ENCODE measurements at places on chromosomes 12 and 14. TPM values are rescaled to one million over a fixed set of nuclear protein-coding genes. Genes with fewer than 3 reads are reported as not detected.
A peak's percentile ranks its signal among the peaks of the same experiment; 100 is the strongest.

- no peaks in the 10 kb centered on the region for H3K27me3 ChIP-seq
- no peak overlapping the region for H3K4me3 ChIP-seq
- H3K36me3 ChIP-seq: peaks cover 44% of the 10 kb centered on the region
- H3K4me1 ChIP-seq: peaks cover 58% of the 10 kb centered on the region
Measured at GRCh38 chr12:51242120-51242519, 3.5 kb downstream of the DAZAP2 start.

- H3K36me3 ChIP-seq: no peaks in the 10 kb centered on the region
- no peak overlapping the region for H3K4me3 ChIP-seq
- no peaks in the 10 kb centered on the region for H3K4me1 ChIP-seq
- H3K27ac ChIP-seq: no peak overlapping the region
- DNase-seq: no peak
Measured at GRCh38 chr12:30200864-30201263, 417.1 kb upstream of the TMTC1 start.

GRCh38 chr14:23750357-23750756 lies 114.2 kb downstream of the DHRS2 start:
- H3K27ac ChIP-seq: no peak overlapping the region
- H3K36me3 ChIP-seq: no peaks in the 10 kb centered on the region
- H3K4me1 ChIP-seq: no peaks in the 10 kb centered on the region
- no peak overlapping the region for H3K4me3 ChIP-seq
- H3K27me3 ChIP-seq: no peaks in the 10 kb centered on the region
- no peak for DNase-seq

MUCL1 gene
- total RNA-seq: not detected

GRCh38 chr14:23101213-23101970 lies 3.4 kb downstream of the CIROP start:
- DNase-seq: no peak
- H3K36me3 ChIP-seq: peaks cover 21% of the 10 kb centered on the region
- no peak overlapping the region for H3K4me3 ChIP-seq
- H3K27me3 ChIP-seq: no peaks in the 10 kb centered on the region
- no peak overlapping the region for H3K27ac ChIP-seq

DNA sequence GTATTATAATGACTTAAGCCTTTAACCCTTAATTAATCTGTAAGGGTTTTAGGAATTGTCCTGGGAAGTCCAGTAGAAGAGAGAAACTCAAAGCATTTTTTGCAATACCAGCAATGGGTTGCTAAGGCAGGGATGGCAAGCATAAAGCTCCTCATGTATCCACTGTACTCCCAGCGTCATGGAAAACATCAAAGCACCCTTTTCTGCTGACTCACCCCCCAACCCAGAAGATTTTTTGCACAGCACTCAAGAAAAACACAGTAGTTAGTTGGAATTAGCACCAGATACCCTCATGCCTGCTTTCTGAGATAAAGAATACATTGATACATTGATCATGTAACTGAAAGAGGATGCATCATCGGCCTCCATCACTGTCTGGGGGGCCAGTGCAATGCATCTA lies 199.1 kb upstream of the CNOT2 start:
- no peak overlapping the region for H3K4me3 ChIP-seq
- H3K27me3 ChIP-seq: no peaks in the 10 kb centered on the region
- H3K36me3 ChIP-seq: no peaks in the 10 kb centered on the region
- no peak overlapping the region for H3K27ac ChIP-seq
- no peak for DNase-seq
- H3K4me1 ChIP-seq: no peaks in the 10 kb centered on the region

EGLN3 gene
- 1.1 TPM for total RNA-seq

DNA sequence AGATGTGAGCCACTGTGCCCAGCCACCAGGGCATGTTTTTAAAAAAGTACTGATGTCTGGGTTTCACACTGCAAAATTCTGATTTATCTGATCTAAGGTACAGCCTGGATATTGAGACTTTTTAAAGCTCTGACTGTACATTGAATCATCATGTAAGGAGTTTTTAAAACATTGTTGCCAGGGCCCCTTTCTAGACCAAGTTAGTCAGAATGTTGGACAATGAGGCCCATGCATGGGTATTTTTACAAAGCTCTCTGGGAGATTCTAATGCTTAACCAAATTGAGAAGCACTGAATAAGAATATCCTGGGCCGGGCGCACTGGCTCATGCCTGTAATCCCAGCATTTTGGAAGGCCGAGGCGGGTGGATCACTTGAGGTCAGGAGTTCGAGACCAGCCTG lies 16.7 kb downstream of the TMEM19 start:
- no peak overlapping the region for H3K4me3 ChIP-seq
- H3K27me3 ChIP-seq: no peaks in the 10 kb centered on the region
- peaks cover 19% of the 10 kb centered on the region for H3K36me3 ChIP-seq
- H3K4me1 ChIP-seq: peaks cover 3% of the 10 kb centered on the region
- no peak for DNase-seq

DNA sequence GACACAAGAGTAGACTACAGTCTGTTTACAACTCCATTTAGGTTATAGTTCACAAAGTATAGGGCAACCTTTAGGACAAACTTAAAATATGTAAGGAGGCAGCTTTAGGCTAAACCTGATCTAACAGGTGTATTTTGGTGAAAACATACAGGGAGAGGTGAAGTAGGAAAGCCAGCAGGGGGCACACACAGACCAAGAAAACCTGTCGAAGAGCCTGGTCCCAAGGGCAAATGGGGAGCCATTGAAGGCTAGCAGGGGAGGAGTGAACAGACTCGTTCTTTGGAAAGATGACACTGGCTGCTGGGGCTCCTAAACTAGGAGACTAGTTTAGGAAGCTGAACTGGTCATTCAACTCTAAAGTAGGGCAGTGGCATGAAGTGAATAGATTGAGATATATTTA lies 138.8 kb upstream of the WSCD2 start:
- H3K27ac ChIP-seq: no peak overlapping the region
- no peaks in the 10 kb centered on the region for H3K4me1 ChIP-seq
- DNase-seq: peak; percentile 23

EFS gene
- total RNA-seq: not detected

CABP1 gene
- not detected for total RNA-seq

LALBA gene
- not detected for total RNA-seq

DNA sequence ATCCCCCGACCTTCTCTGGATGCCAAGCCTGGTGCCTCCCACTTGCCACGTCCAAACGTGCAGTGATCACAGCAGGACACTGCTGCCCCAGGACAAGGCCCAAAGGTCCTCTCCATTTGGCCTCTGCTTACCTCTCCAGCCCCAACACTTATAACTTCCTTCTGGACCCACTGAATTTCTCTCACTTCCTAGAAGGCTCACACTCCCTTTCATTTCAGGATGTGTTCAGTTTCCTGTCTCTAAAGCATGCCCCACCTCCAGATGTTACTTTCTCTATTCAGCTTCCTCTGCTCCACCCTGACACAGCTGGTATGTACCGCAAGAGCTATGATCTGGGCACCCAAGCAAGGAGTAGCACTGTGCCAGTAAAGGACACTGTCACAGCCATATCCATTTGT lies 33.0 kb downstream of the CDKL1 start:
- DNase-seq: no peak
- peak overlapping the region; percentile 66 for H3K4me3 ChIP-seq
- no peaks in the 10 kb centered on the region for H3K36me3 ChIP-seq
- peak overlapping the region; percentile 91 for H3K27ac ChIP-seq

PLEKHD1 gene
- total RNA-seq: 0.47 TPM

DNA sequence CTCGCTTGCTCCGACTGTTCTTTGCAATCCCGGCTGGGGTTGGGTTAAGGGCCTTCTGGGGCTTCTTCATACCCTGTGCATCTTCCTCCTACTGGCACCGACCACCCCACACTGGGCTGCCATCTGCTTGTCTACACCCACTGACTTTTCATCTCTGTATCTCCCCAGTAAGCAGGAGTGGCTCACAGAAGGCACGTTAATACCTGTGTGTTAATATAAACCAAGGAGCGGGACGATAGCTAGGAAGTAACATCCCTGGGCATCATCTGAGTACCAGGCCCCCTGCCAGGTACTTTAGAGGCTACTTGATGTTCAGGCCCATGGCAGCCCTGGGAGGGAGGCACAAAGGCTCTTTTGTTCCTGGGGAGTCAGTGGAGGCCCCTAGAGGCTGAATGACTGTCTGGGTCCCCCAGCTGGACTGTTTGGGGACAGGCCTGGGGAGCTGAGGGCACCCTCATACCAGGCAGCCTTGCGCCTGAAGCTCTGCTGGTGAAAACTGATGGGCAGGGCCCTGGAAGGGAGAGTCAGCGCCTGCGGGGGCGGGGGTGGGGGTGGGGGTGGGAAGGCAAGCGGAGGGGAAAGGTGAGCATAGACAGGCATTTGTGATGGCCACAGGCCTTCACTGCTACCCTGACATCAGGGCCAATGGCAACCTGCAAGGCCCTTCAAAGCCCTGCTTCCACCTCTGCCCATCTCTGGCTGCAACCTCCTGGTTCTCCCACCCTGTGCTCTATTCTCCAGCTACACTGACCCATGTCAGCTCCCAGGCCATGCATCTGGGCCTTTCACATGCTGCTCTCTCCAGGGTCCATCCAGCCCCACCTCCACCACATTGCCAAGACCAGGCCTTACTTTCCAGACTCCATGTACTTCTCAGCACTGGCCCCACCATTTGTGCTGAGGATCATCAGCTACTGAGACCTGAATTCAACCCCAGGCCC lies 34.2 kb upstream of the DEGS2 start:
- no peaks in the 10 kb centered on the region for H3K27me3 ChIP-seq
- peak overlapping the region; percentile 79 for H3K27ac ChIP-seq
- peaks cover 21% of the 10 kb centered on the region for H3K4me1 ChIP-seq
- H3K36me3 ChIP-seq: no peaks in the 10 kb centered on the region
- H3K4me3 ChIP-seq: peak overlapping the region; percentile 31
- DNase-seq: no peak

DNA sequence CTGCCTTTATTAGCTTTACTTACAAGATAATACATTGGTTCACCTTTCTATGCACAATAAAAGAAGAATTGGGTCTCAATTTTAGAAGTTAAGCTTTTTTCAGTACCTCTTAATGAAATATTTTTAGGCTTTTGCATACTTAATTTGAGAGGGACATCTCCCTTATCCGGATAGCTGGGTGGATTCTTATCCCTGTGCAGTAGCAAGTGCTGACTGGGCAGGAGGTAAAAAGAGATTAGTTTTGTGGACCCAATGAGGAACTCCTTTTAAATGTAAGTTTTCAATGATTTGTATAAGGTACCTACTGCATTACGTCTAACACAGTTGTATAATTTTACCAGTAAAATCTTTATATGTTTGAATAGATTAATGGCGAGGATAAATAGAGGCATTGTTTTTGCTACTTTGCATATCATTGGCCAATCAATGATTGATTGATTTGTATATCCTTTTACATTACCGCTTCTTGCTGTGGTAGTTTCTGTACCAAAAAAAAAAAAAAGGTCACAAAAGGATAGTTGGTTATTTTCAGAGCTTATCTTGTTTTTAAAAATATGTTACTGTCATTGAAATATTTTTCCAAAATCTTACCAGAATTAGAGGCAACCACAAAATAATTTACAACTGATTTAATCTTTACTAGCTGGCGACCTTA lies 2.2 kb downstream of the CPSF6 start:
- peaks cover 3% of the 10 kb centered on the region for H3K36me3 ChIP-seq
- no peaks in the 10 kb centered on the region for H3K27me3 ChIP-seq
- H3K27ac ChIP-seq: no peak overlapping the region
- H3K4me3 ChIP-seq: peak overlapping the region; percentile 1
- DNase-seq: no peak

TMEM52B gene
- total RNA-seq: not detected

DNA sequence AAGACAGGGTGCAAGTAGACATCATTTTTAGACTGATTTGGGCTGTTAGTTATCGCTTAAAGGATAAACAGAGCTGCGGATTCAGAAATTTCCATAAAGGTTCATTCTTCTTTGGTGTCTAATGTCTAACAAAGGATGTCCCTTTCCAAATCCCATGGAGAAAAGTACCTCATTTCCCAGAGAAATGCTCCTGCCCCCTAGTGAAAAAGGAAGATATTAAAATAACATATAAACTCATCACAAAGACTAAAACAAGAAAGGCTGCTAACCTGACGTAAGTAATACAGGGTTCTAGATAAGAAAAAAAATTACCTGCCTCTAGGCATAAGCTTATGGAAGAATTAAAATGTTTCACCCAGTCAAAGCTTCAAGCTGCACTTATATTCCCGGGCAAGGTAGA lies 22.8 kb downstream of the ARMH4 start:
- no peak for DNase-seq
- H3K4me1 ChIP-seq: no peaks in the 10 kb centered on the region
- H3K4me3 ChIP-seq: no peak overlapping the region
- no peaks in the 10 kb centered on the region for H3K27me3 ChIP-seq

GRCh38 chr12:78470354-78471195 lies 394.0 kb upstream of the SYT1 start:
- no peaks in the 10 kb centered on the region for H3K36me3 ChIP-seq
- DNase-seq: no peak
- no peaks in the 10 kb centered on the region for H3K4me1 ChIP-seq

MMP14 gene
- total RNA-seq: 2.9 TPM

DNA sequence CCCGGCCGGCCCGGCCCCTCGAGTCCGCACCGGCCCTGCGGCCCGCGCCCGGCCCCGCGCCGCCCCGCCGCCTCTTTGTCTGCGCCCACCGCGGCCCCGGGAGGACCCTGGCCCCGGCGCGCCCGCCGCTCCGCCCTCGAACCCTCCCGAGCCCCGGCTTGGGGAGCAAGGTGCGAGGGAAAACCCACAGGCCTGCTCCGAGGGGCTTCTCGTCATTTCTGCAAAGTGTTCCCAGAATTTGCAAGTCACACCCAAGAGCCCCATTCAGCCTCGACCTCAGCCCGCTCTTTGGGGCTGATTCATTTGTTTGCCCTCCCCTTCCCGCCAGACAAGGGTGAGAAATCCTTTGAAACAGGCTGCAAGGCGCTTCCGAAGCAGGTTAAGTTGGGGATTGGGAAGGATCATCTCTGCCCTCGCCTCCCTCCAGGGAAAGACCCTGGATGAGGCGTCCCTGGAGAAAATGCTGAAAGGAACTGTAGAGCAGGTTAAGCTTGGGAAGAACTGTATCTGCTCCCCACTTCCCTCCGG lies 325 bp upstream of the CLIP1 start:
- H3K27me3 ChIP-seq: no peaks in the 10 kb centered on the region
- no peak for DNase-seq
- H3K27ac ChIP-seq: no peak overlapping the region
- H3K4me3 ChIP-seq: peak overlapping the region; percentile 78
- peaks cover 32% of the 10 kb centered on the region for H3K4me1 ChIP-seq

TSHR gene
- not detected for total RNA-seq

GRCh38 chr14:40727107-40727506 lies 879.6 kb upstream of the LRFN5 start:
- no peak for DNase-seq
- H3K27ac ChIP-seq: no peak overlapping the region
- no peaks in the 10 kb centered on the region for H3K4me1 ChIP-seq
- H3K27me3 ChIP-seq: no peaks in the 10 kb centered on the region
- no peaks in the 10 kb centered on the region for H3K36me3 ChIP-seq
- H3K4me3 ChIP-seq: no peak overlapping the region

CAPRIN2 gene
- 21.2 TPM for total RNA-seq

- H3K4me3 ChIP-seq: no peak overlapping the region
- no peak for DNase-seq
- H3K4me1 ChIP-seq: no peaks in the 10 kb centered on the region
- H3K27me3 ChIP-seq: no peaks in the 10 kb centered on the region
- no peak overlapping the region for H3K27ac ChIP-seq
- no peaks in the 10 kb centered on the region for H3K36me3 ChIP-seq
Measured at GRCh38 chr14:89892953-89893352, 61.6 kb downstream of the EFCAB11 start.

GRCh38 chr12:45268672-45269411 lies 52.9 kb downstream of the ANO6 start:
- H3K27me3 ChIP-seq: no peaks in the 10 kb centered on the region
- no peaks in the 10 kb centered on the region for H3K36me3 ChIP-seq
- H3K4me1 ChIP-seq: no peaks in the 10 kb centered on the region
